ENCODE measurements at places on chromosomes 7 and 10.

DNA sequence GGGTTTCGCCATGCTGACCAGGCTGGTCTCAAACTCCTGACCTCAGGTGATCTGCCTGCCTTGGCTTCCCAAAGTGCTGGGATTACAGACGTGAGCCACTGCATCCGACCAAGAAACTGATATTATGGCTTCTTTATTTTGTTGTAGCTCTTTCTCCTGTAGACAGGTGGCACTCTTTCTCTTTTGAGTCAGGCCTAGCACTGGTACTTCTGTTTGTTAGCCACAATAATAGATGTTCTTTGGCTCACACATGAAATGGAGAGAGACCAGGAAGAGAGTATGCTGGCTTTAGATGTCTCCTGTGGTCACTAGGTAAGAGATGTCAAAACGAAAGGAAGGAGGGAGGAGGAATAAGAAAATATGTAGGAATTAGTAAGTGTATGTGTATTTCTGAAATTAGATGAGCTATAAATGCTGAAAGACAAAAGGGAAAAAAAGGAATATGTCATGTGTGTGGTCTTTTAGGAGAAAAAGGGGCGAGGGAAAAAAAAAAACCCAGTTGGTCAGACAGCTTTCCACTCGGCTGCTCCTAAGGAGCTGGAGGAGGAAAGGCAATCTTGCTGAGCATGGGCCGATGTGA is 78.7 kb downstream of the CLEC2L start:
- no peak for DNase-seq

- DNase-seq = no peak
Measured at GRCh38 chr10:48671914-48672595, 12.6 kb upstream of the WDFY4 start.

DNA sequence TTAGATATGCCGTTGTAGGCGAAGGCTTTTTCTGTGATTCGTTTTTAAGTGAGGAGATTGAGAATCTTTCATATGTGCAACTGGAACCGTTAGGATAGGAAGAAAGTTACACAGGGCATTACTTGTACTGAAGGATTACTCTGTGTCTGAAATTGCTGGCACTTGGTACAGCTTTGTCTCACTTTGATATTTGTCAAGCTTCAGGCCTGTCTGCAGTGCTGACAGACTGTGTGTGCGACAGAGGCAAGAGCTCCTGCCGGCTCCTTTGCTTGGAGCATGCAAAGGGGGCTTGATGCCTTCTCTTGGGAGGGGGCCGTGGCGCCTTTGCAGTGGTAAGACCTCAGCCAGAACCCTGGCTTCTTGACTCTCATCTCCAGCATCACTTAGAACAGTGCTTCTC is 45.8 kb downstream of the CCNY start:
- no peak for DNase-seq

DNA sequence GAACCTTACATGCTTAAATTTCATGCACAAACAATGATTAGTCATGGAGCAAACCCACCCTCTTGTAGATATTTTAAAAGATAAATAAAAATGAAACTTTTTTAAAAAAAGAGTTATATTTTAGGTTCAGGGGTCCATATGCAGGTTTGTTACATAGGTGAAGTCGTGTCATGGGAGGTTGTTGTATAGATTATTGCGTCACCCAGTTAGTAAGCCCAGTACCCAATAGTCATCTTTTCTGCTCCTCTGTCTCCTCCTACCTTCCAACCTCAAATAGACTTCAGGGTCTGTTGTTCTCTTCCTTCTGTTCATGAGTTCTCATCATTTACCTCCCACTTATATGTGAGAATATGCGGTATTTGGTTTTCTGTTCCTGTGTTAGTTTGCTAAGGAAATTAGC is 486.6 kb downstream of the PCDH15 start:
- no peak for DNase-seq

GRCh38 chr10:98172495-98172894 is 38.0 kb downstream of the R3HCC1L start:
- no peak for DNase-seq

- no peak for DNase-seq
Measured at GRCh38 chr10:62098278-62099121, 170.1 kb downstream of the RTKN2 start.

GRCh38 chr7:93172683-93173082 is 24.5 kb upstream of the SAMD9L start:
- DNase-seq = no peak

DNA sequence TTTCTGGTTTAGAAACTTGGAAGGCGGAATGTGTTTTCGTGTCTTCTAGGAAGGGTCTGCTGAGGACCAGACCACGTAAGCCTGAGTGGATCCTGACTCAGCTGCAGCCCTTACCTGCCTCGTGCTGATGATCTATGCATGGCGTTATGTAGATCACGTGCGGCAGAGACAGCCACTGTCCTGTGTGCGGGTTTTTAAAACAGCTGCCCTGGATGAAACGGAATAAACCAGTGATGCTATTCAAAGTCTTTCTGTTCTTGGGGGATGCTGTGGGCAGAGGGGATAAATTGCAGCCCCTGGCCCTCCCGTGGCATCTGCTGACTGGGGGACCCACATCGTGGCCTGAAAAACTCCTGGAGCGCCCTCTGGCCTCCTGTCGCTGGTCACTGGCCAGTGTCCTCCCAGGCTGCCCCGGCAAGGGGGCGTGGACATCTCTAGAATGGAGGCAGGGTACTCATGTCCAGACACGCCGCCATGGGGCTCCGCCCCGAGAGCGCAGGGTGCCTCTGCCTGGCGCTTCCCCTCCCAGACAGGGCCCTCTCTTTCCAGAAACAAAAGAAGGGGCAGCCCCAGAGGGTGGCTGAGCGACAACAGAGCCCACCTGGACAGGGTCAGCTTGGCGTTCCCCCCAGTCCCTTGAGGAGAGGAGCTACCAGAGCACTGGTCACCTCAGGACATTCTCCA is 13.2 kb downstream of the ALKBH4 start:
- no peak for DNase-seq

- DNase-seq = no peak
Measured at GRCh38 chr7:110130669-110131068, 960.3 kb upstream of the LRRN3 start.
